T-helper 22 cell (primary cell): ENCODE measurements at places on chromosomes 11 and 22.

DNA sequence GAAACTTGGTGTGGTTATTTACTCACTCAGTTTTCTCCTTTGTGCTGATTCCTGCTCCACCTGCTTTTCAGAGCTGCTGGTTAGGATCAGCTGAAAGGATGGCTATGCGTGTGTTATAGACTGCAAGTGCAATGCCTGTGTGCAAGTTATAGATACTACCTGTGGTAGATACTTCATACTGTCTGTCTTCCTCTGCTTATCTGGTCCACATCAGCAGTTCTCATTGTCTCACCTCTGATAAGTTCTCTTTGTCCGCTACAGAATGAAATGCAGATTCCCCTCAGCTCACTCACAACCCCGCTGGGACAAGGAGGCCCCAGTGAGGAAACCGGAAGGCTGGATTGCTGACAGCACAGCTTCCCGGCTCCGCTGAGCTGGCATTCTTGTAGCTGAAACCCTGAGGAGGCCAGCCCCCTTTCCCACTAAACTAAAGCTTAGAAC is 37.5 kb upstream of the LYVE1 start:
- DNase-seq = no peak

- DNase-seq = no peak
Observed at GRCh38 chr11:12800032-12800671, 125.9 kb downstream of the TEAD1 start.

- DNase-seq = no peak
Observed at GRCh38 chr11:122342089-122342744, 226.2 kb upstream of the BLID start.

GRCh38 chr11:104467404-104467803 is 303.5 kb upstream of the PDGFD start:
- no peak for DNase-seq

GRCh38 chr22:30636226-30637077 is 871 bp downstream of the SLC35E4 start:
- DNase-seq = no peak

DNA sequence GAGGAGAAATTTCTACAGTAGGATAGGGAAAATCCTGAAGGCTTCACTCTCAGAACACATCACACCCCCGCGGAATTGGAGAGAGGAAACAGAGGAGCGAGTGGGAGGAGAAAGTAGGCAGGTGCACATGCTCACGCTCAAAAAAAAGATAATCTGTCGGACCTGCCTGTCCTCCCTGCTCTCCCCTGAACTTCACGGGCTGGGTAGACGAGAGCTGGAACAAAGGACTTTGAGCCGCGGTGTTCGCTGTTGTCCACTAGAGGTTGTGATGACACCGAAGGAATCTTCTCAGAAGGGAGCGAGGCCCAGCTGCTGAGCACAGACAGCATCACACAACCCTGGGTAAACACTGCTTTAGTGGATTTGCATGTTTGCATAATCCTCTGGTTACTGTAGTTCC is 5.0 kb downstream of the SEZ6L start:
- no peak for DNase-seq

GRCh38 chr11:35173011-35173511 is 34.1 kb downstream of the CD44 start:
- DNase-seq = no peak

DNA sequence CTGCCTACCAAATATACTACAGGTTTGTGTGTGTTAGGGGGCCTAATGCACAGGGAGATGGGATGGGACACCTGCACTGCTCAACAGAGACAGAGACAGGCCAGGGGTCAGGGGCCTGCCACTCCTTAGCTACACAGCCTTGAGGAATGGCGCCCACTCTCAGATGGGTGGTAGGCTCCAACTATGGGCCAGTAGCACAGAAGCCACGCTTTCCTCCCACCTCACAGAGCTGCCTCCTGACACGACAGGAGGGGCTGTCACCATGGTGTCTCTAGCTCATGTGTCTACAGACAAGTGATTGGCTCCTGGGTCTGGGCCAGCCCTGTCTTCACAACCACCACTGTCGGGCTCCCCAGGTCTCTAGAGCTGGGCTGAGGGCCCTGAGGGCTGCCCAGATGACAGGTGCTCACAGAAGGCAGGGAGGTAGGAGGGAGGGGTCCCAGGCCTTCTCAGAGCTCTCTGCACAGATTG is 81.8 kb downstream of the DGCR2 start:
- no peak for DNase-seq
